ENCODE measurements at places on chromosomes 4 and X.

DNA sequence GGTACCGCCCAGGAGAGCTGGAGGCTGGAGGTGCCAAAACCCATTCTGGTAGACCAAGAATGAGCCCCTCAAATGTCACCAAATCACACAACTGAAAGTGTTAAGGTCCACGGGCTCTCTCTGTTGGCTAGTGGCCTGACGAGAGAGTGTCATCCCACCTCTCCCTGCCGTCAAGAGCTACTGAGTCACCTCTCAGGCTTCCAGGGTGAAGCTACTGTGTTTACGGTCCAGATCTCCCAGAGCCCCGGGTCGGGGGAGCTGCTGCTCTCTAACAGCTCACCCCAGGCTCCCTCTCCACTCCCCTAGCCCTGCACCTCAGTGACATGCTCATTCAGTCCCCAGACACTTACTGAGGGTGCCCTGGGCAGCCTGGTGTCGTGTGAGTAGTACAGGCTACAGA lies 59.2 kb downstream of the ADGRG2 start:
- DNase-seq = no peak

DNA sequence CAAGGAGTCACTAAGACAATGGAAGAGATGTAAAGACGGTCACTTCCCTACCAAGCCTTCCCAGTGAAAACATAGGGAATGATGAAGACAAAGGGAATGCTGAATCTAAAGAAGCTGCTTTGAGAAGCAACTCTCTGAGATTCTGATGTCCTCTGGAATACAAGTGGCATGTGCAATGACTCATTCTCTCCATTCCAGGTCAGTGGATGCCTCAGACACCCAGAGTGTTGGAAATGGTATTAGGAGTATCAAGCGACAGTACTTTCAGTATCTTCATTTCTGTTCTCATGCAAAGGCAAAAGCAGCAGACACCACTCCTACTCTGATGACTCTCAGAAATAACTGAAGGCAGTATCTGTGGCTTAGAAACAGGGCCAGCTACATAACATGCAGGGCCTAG lies 102.6 kb downstream of the FSTL5 start:
- no peak for DNase-seq

GRCh38 chr4:124203613-124204238 lies 508.8 kb downstream of the ANKRD50 start:
- DNase-seq = no peak

GRCh38 chrX:15274946-15275345 lies 5.1 kb upstream of the ASB9 start:
- DNase-seq = no peak

- DNase-seq = no peak
Measured at GRCh38 chr4:74967324-74967723, 34.4 kb downstream of the PARM1 start.

DNA sequence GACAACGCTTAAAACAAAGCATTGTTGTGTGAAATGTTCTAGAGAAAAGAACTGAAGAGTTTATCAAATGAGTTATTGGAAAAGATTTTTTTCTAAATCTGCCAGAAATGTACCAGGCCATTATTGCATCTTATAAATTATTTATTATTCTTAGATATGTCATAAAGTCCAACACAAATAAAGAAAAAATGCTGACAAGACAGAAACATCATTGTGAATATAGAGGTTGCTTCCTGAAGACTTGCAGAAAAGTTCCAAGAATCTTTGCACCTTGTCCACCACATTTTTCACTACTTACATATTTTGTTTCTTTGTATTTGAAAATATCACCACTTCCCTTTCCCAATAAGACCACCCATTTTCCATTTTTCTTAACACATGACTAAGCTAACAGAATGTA lies 545.8 kb downstream of the IQCM start:
- DNase-seq = no peak

DNA sequence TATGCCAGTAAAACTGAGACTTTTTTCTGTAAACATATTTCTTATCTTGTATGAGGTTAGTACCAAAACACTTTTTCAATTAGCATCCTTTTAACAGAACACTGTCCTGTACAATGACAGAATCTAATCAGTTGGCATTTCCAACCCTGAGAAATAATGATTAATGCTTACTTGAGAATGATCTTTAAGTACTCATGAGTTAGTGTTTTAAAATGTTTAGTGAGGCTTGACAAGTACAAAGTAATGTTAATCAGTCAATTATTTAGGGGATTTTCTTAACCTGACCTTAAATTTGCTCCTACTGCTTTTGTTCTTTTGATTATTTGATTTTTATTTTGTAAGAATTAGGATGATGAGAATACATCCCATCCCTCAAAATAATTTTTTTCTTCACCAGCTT lies 496.5 kb downstream of the RPA4 start:
- no peak for DNase-seq

DNA sequence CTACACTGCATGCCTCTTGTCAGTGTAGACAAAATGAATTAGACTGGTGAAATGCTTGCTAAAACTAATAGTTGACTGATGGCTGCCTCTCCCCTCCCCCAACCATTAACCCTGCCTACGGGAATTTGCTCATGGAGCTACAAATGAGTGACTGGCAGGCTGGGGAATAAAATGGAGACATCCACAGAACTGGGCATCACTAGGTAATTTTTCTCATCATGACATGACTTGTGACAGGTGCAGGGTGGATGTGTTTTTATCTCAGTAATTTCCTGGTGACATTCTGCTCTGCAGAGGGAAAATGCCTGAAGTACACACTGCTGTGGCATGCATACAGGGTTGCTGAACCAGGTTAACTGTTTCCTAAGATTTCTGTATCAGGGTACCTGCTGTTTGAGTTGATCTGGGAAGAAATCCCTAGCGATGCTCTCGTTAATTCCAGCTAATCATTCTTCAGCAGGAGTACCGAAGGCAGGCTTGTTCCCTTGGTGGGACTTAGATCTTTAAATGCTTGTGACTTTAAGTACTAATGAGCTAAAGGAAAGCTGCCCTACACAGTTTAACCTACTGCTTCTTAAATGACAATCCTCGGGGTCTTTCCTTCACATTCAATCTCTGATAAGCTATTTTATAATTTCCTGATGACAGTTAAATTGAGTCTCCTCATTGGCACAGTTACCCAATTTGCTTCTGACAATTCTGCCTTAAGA lies 376.3 kb upstream of the LCORL start:
- no peak for DNase-seq

DNA sequence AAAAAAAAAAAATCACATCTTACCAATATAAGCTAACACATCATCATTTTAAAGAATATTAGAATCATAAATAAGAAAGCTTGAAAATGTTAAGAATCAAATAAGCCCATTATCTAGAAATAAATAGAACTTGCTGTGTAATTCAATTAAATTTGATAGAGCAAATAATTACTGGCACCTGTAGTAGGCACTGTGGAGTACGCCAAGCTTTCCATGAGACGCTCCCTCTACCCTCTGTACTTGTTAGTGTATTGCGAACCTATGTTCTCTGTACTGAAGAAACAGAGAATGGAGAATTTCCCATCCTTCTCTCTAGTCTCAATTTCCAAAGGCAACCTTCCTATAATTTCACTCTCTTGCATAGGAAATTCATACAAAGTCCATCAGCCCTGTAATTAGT lies 61.7 kb upstream of the HAND2 start:
- no peak for DNase-seq

GRCh38 chr4:77306496-77306895 lies 149.5 kb downstream of the CCNG2 start:
- DNase-seq = no peak

DNA sequence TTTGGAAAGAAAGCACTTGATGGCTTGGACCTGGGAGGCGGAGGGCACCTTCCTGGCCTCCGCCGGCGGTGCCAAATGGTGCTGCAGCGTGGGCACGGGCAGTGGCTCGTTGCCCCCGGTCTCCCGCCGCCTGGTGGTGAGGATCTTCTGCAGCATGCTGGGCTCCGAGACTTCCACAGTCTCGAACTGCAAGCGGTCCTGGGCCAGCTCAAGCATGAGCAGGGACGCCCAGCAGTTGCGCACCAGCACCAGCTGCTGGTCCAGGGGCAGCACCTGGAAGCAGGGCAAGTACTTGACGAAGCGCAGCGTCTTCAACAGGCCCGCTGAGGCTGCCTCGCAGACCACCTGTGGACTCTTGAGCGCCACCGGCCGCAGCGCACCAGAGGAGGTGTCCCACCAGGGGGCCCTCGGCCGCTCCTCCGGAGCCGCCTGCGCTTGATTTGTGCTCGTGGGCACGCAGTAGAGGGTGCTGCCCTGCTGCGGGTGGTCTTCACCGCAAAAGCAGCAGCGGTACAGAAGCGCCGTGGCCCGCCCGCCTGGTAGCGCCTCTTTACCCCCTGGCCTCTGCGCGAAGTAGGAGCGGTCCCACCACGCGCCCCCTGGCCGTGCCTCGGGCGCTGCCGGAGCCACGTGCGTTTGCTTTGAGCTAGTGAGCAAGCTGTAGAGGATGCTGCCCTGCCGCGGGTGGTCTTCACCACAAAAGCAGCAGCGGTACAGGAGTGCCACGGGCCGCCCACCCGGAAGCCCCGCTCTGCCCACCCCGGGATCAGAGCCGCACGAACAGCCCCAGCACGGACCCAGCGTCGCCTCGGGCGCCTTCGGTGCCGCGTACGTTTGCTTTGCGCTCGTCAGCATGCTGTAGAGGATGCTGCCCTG lies 689 bp downstream of the NR0B1 start:
- DNase-seq = no peak

- DNase-seq = no peak
Measured at GRCh38 chr4:52833941-52834525, 28.1 kb upstream of the RASL11B start.

GRCh38 chr4:34516524-34516923 lies 1727.8 kb downstream of the ARAP2 start:
- DNase-seq = no peak

- DNase-seq = no peak
Measured at GRCh38 chr4:4986841-4987240, 32.4 kb downstream of the CYTL1 start.

DNA sequence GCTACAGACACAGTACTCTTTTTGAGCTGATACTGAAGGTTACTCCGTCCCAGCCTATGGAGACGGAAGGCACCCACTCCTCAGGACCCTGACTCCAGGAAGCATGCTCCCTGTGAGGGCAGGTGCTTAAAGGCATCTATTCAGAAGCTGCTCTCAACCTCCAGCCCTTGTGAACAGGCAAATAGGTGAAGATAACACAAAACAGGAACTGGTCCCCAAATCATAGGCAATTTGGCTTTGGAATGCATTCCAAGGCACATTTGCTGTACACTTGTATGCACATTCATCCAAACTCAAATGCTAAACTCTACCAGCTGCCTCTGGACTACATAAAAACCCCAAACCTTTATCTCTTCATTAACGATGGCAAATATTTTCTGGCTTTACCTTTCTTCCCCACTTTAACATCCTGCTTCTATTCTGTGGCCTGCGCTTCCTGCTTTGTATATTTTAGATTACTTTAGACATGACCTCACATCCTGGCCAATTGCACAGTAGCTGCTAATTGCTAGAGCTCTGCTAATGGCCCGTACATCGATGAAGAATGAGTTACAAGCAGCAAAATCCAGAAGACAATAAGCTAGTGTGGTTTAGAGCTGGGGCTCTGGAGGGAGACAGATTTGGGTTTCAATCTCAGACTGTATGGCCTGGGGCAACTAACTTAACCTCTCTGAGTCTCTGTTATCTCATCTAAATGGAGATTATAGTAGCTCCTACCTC lies 3.2 kb downstream of the SEL1L3 start:
- no peak for DNase-seq

- DNase-seq = peak; percentile 30
Measured at GRCh38 chr4:16264798-16265197, 38.5 kb upstream of the TAPT1 start.

DNA sequence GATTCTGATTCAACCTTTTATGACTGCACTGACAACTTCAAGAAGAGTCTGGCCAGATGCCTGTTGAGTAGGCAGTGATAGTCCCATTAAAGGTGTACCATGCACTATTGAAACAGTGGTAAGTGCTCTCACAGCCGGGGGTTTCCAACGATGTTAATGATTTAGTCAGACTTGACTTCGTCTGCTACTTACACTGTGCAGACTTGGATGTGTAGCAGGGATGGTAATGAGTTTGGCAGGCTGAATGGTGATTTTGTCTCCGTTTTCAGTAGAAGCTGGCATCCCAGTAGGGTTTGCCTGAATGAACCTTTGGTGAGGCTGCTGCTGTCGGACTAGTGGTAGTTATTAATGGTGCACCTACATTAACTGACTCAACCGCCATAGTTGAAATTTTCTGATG lies 52.0 kb upstream of the TMSB15B start:
- DNase-seq = no peak

- DNase-seq = no peak
Measured at GRCh38 chrX:140608111-140608510, 101.4 kb upstream of the LINC00632 start.

GRCh38 chr4:24472514-24473308 lies 111.6 kb downstream of the DHX15 start:
- DNase-seq = peak; percentile 81

- no peak for DNase-seq
Measured at GRCh38 chr4:78311306-78311705, 240.3 kb upstream of the ANXA3 start.

- DNase-seq = no peak
Measured at GRCh38 chrX:96386325-96386724, 298.3 kb upstream of the DIAPH2 start.

DNA sequence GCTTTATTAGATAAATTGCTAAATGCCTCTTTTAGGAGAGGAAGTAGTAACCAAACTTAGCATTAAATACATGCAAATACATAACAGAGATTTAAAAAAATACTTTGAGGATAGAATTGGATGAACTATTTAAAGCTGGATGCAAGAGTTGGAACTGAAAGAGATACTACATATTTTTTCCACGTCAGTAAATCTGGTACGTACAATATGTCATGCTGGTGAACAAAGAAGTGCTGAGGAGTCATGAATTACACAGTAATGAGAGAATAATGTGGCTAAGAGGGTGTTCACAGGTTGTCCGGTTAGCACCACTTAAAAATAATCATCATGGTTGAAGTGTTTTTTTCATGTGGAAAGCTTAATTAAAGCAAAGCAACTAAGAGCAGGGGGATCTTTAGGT lies 184.1 kb upstream of the FRMPD4 start:
- DNase-seq = no peak

- no peak for DNase-seq
Measured at GRCh38 chrX:102902355-102902754, 34.7 kb upstream of the RAB40AL start.

GRCh38 chr4:65789341-65789740 lies 119.1 kb upstream of the EPHA5 start:
- no peak for DNase-seq

DNA sequence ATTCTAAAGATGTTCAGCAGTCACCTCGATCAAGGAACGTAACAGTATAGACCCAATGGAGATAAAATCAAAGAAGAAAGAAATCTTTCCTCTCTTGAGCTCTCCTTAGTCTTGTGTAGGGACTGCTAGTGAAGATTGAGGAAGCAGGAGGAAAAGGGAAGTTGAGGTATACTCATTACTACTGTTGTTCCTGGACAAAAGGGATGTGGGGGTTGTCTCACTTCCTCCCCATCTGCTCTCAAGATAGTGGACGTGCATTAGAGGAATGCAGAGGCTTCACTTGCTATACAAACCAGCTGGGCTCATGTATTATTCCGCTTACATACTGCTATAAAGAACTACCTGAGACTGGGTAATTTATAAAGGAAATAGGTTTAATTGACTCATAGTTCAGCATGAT lies 208.9 kb upstream of the ARHGEF9 start:
- DNase-seq = no peak

GRCh38 chr4:5472160-5472591 lies 236.2 kb downstream of the EVC2 start:
- no peak for DNase-seq

- no peak for DNase-seq
Measured at GRCh38 chr4:98932539-98932938, 3.6 kb upstream of the EIF4E start.

GRCh38 chrX:68574240-68574639 lies 73.2 kb upstream of the STARD8 start:
- DNase-seq = no peak

- no peak for DNase-seq
Measured at GRCh38 chrX:136780763-136781162, at the start of gene ARHGEF6. Gene ARHGEF6, minus strand, starts transcription at chrX:136780932. Its CDS starts 50 bp downstream, at chrX:136780882.
